ENCODE measurements at places on chromosomes 3 and 15.

DNA sequence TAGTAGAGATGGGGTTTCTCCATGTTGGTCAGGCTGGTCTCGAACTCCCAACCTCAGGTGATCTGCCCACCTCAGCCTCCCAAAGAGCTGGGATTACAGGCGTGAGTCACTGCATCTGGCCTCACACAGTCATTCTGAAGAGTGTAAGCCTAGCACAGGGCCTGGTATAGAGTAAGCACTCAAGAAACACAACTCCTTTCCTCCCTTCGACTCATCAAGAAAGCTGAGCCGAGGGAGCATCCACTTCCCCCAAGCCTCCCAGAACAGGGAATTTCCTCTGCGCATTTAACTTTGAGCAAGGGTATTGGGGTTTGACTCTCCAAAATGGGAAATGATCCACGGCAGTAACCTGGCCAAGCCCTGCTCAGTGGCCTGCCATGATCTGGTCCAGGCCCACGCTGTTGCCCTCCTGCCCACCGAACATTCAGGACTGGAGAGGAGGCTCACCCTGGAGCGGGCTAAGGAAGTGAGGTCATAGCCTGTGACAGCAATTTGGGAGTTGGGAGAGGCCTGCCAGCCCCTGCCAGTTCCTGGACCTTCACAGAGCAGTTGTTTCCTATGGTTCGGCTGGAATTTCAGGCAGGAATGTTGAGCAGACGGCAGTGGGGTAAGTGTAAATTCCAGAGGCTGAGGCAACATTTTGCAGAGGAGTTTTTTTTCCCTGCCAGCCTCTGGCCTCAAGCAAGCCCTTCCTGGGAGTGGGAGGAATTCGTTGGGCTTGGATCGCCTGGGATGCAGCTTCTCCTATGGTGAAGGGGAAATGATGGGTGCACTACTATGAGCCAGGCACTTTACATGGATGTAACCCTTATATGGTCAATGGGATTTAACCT is 21.2 kb upstream of the SMAD3 start:
- no peak for DNase-seq

GRCh38 chr3:109184726-109185125 is 48.2 kb downstream of the C3orf85 start:
- DNase-seq = no peak

GRCh38 chr3:193826159-193826795 is 233.3 kb downstream of the OPA1 start:
- DNase-seq = peak; percentile 42

DNA sequence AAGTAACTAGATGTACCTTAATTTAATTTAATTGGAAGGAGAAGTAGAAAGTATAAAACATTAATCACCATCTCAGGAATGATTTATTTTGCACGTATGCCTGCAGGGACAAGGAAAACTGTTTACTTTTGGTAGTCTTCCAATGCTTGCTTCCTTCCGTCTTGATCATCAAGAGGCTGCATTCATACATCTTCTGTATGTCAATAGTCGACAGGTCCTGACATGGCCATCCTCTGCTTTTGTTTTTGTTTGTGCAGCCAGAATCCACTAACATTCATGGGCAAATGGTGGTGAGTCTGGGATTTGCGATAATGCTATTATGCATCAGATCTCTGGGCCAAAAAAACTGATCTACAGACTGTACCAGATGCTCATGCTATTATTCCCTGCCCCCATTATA is 56.6 kb upstream of the ZPLD1 start:
- no peak for DNase-seq

GRCh38 chr3:59660852-59661625 is 611.2 kb upstream of the CFAP20DC start:
- DNase-seq = no peak

GRCh38 chr15:72182673-72183072 is 14.9 kb downstream of the GRAMD2A start:
- no peak for DNase-seq

DNA sequence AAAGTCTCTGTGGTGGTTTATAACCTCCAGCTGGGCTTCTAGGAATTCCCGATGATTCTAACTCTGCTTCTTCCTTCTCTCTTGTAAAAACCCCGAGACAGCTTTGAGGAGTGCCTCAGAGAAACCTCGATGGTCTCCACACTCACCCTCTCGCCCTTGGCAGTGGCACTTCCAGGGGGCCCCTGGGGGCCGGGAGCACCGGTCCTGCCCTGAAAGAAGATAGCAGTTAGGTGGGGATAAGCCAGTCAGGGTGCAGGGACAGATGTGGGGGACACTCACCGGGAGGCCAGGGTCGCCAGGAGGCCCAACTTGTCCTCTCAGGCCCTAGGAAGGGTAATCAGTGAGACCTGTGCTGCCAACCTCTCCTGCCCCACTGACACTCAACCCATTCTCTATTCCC is 9.7 kb downstream of the COL7A1 start:
- DNase-seq = no peak

- no peak for DNase-seq
These were observed 660.0 kb downstream of the RBMS3 start for GRCh38 chr3:29940759-29941323.

DNA sequence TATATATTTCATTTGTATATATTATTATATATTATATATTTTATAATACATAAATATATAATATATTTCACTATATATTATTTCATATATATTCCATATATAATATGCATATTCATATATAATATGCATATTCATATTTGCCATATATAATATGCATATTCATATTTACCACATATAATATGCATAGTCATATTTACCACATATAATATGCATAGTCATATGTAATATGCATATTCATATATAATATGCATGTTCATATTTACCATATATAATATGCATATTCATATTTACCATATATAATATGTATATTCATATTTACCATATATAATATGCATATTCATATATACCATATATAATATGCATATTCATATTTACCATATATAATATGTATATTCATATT is 51.2 kb upstream of the GATA2 start:
- no peak for DNase-seq

All from GM04504 (cell line).